ENCODE measurements at places on chromosomes 16 and 17.

DNA sequence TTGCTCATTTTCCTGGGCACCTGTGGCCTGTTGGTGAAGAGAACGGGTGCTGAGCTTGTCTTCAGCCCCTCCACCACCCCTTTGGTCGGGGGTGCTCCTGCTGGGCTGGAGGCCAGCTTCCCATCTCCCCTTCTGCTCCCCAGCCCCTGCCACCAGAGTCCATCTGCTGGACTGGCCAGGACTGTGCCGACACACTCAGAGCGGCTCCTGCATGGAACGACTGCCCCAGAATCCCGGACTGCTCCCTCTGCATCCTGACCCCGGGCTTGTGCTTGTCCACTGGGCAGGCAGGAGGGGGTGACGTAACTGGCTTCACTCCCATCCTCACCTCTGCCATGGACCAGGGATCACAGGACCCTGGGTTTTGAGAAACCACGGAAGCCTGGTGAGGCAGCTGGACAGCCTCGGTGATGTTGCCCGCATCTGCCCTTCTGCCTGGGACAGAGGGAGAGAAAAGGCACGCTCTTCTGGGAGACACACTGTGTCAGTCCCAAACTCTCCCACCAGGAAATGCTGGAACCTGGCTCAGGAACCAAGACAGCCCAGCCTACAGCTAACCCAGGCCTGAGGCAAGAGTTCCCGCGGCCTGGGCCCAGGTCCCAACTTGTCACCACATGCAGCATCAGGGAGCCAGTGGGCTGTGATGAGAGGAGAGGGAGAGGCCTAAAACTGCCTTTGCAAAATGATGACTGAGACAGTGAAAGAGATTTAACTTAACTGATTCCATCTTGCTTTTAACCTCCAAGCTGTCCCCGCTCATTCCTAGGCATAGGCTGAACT, 16.1 kb upstream of the GSDMA start:
- no peak for DNase-seq

DNA sequence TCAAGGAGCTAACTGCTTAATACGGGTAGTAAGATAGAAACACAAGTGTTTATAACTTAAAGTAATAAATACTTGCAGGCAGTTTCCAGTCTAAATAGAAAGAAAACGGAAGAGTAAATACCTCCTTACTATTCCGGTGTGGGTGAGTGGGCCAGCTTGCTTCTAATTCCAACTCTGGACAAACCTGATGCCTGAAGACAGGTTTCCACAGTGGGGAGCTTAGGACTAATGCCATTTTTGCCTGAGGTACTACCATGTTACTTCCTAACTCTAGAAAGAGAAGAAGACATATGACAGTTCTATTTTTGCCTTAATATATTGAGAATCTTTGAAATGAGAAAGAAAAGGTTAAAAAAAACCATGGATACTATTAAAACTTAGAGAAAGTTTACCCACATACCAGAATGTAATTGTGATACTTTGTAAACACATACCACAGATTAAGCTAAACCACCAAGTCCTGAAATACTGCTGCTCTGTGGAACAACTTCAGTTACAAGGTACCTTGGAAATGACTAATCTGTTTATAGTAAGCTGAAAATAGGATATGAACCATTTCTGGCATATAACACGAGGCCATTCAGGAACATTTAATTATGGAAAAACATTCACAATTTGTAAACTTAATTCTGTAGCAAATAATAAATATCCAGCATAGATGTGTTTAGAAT, 70.2 kb downstream of the ZZEF1 start:
- no peak for DNase-seq

- peak; percentile 61 for DNase-seq
Observed at GRCh38 chr16:89039756-89040155, 53.9 kb upstream of the ACSF3 start.

DNA sequence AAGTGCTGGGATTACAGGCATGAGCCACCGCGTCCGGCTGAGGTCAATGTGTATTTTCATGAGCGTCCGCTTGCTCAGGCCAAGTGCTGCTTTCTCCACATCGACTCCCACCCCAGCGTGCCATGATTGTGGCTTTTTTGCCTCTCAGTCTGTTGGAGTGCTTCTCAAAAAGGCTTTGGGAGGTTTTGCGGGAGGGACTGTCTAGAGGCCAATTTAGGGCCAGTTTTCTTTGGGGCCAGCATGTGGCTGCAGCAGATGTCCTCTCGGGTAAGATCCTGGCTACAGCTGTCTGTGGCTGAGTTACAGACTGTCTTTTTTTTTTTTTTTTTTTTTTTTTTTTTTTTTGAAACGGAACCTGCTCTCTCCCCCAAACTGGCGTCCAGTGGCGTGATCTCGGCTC, 6.5 kb downstream of the C16orf90 start:
- no peak for DNase-seq

GRCh38 chr16:55077266-55077665, 146.6 kb downstream of the IRX5 start:
- DNase-seq, result no peak

DNA sequence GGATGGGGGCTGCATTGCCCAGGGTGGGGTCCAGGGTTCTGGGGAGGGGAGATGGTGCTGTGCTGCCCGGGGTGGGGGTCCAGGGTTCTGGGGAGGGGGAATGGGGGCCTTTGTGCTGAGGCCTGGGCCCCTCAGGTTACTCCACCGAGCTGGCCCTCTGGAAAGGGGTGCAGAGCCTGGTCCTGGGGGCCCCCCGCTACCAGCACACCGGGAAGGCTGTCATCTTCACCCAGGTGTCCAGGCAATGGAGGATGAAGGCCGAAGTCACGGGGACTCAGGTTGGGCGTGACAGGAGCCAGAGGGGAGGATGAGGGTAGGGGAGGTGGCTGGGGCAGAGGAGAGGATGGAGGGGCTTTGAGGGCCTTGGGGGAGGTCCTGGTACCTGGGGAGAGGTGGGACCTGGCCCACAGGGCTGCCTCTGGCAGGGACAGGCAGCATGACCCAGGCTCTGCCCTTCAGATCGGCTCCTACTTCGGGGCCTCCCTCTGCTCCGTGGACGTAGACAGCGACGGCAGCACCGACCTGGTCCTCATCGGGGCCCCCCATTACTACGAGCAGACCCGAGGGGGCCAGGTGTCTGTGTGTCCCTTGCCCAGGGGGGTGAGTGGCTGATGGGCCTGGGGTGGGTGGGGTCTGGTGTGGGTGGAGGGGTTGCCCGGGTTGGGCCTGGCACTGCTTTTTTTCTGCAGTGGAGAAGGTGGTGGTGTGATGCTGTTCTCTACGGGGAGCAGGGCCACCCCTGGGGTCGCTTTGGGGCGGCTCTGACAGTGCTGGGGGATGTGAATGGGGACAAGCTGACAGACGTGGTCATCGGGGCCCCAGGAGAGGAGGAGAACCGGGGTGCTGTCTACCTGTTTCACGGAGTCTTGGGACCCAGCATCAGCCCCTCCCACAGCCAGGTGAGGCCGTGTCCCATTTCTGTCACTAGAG, 7.8 kb downstream of the ITGAX start:
- DNase-seq, result peak; percentile 41

GRCh38 chr16:66470556-66470955, 43.5 kb downstream of the BEAN1 start:
- no peak for DNase-seq

DNA sequence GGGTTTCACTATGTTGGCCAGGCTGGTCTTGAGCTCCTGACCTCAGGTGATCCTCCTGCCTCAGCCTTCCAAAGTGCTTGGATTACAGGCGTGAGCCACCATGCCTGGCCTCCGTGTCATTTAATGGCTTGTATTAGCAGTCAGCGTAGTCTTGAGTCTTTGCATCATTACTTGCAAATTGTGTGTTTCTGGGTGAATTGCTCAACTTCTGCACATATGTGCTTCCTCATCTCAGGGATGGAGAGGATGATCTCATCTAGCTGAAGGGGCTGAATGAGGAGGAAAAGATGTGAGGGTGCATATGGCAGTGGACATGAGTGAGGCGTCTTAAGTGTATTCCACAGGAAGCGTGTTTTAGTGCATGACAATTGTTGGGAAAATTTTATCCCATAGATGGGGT, 155.8 kb downstream of the SNX29 start:
- DNase-seq, result no peak

GRCh38 chr16:55909876-55910275, 34.7 kb upstream of the CES5A start:
- no peak for DNase-seq

DNA sequence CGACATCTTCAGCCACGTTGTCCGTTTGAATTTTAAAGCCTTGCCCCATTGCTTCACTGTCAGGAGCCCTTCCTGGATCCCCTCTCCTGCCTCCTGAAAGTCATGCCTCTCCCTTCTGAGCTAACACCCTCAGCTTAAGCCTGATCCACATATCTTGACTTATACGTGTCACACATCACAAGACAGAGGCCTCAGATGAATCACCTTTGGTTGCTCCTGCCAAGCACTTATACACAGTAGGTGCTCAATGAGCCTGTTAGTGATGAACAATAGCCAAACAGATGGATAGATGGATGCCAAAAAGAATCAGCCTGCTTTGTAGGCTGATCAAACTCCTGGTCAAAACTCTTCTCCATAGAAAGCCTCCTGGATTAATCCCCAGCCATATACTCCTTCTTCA, 31.8 kb downstream of the PITPNM3 start:
- DNase-seq, result no peak

DNA sequence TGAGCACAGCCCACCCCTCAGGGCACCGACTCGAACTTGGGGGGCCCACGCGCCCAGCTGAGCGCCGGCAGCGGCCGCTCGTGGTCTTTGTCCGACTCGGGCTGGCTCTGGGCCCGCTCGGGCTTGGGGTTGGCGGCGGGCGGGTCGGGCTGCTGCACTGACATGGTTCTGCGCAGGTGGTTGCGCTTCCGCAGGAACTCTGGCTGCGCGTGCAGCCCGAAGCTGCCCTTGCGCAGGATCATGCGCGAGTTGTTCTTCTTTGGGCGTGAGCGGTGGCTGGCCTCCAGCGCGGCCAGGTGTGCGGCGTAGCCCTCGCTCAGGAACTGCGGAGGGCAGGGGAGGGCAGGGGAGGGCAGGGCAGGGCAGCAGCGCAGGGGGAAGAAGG, 11.1 kb downstream of the PIMREG start:
- DNase-seq, result no peak

DNA sequence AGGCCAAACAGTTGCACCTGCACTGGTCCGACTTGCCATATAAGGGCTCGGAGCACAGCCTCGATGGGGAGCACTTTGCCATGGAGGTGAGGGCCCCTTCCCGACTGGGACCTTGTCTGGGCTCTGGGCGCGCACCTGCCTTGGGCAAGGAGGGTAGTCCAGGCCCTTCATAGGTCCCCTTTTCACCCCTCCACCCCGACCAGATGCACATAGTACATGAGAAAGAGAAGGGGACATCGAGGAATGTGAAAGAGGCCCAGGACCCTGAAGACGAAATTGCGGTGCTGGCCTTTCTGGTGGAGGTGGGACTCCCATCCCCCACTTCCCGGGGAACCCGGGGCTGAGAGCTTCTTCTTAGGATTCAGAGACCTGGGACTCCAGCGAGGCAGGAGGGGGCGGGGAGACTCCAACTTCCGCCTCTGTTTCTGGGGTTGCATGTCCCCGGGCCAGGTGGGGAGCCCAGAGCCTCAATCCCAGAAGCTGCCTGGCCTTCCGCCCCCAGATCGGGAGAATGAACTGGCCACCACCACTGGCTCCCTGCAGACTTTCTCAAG, 7.8 kb downstream of the CA4 start:
- no peak for DNase-seq

DNA sequence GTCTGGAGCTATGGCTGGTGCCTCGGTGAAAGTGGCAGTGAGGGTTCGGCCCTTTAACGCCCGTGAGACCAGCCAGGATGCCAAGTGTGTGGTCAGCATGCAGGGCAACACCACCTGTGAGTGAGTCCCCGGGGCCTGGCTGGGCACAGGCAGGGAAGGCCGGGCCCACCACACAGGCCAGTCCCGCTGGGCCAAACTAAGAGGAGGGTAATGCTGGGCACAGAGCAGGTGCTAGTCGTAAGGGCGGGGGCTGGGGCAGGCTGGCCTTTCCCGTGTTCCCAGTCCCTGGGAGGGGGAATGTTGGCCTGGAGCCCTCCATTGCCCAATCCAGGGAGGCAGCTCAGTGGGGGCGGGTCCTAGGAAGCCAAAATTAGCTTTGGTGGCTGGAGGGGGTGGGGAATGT, 2.5 kb downstream of the KIF1C start:
- DNase-seq, result no peak

- DNase-seq, result no peak
Observed at GRCh38 chr17:27983853-27984252, 58.6 kb upstream of the NLK start.

DNA sequence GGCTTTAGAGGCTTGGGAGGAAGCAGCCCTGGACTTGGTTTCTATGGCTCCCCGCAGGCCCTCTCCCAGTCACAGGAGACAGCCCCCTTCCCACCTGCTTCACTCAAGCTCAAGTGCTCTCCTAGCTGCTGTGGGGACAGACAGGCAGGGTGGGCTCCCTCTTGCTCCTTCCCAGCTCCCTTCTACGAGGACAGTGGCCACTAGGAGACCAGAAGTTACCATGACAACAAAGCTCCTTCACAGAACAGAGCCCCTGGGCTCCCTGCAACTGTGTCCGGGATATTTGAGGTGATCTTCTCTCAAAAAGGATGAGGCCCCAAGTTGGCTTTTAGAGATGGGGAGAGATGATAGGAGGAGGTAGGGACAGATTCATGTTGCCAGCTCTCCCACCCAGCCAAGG, 116.3 kb downstream of the AMFR start:
- no peak for DNase-seq

GRCh38 chr16:1121601-1122397, 25.8 kb upstream of the C1QTNF8 start:
- DNase-seq, result no peak

GRCh38 chr17:74271901-74272561, 2.0 kb upstream of the DNAI2 start:
- DNase-seq, result no peak

- no peak for DNase-seq
Observed at GRCh38 chr16:70684146-70685060, 1.4 kb downstream of the MTSS2 start.

GRCh38 chr17:279776-280175, 72.8 kb downstream of the RPH3AL start:
- DNase-seq, result peak; percentile 0

DNA sequence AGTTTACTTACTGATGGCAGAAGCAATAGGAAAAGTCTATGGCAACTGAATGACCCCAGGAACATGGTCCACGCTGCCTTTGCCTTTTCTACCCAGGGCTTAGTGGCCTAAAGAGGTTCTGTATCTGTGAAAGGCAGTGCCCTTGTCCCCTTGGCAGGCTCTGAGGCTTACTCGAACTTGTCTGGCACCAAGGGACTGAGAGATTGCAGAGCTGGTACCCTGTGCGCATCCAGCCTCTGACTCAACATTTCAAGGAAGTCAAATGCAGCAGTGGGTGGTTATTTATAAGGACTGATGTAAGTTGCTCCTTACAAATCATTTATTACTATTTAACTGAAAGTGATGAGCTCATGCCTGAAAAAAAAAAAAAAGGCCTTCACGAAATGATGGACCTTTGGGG, 299.9 kb upstream of the MYOCD start:
- no peak for DNase-seq

- no peak for DNase-seq
Observed at GRCh38 chr17:4136373-4136772, 6.5 kb downstream of the ZZEF1 start.
